ENCODE measurements at places on chromosomes 12 and 14. TPM values are rescaled to one million over a fixed set of nuclear protein-coding genes. Genes with fewer than 3 reads are reported as not detected.

- H3K36me3 ChIP-seq = no peaks in the 10 kb centered on the region
- H3K4me3 ChIP-seq = no peak overlapping the region
- H3K27ac ChIP-seq = no peak overlapping the region
- H3K27me3 ChIP-seq = peaks cover 2% of the 10 kb centered on the region
- no peak for DNase-seq
These were observed 203.1 kb downstream of the KIF21A start for GRCh38 chr12:39239490-39240486.

DNA sequence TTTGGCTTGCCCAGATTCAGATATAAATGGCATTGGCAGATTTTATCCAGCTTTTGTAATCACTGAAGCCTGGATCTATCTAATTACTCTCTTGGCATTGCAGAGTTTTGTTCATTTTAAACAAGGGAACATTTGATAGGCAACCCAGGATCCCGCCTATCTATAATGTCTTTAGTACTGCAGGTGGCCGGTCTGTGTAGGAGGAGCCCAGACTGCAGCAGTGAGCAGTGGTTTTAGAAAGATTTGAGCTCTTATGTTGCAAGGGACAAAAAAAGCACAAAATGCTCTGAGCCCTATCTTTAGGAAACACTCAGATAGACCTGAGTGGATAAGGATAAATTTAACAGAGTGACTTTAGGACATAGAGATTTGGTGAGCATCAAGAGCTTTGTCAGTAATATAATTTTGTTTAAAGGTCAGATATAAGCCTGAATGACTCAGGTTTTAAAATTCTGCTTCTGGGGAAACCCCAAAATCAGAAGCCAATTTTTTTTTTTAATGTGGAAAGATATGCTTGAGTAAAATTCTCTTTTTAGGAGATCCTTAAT lies 165.5 kb downstream of the SLC5A8 start:
- no peak overlapping the region for H3K4me3 ChIP-seq
- H3K36me3 ChIP-seq = no peaks in the 10 kb centered on the region
- H3K27ac ChIP-seq = no peak overlapping the region
- no peak for DNase-seq
- H3K27me3 ChIP-seq = no peaks in the 10 kb centered on the region

DNA sequence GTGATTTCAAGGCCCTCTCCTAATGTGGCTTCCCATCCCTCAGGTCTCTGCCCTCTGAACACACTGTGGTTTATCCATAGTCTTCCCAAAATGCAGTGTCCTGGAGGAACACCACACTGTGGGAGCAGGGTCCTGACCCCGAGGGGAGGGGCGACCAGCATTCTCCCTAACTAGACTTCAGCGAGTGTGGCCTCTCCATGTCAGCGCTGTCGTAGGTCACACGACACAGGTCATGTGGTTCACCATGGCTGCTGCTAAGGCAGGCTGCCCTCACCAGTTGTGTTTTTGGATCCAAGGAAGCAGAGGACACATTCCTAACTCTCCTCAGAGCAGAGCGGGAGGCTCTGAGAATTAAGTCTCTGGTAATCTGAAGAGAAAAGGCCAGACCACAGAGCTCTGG lies 50.5 kb downstream of the SSH1 start:
- no peak overlapping the region for H3K27ac ChIP-seq
- peaks cover 9% of the 10 kb centered on the region for H3K4me1 ChIP-seq
- H3K27me3 ChIP-seq = no peaks in the 10 kb centered on the region
- H3K4me3 ChIP-seq = no peak overlapping the region
- DNase-seq = no peak

DNA sequence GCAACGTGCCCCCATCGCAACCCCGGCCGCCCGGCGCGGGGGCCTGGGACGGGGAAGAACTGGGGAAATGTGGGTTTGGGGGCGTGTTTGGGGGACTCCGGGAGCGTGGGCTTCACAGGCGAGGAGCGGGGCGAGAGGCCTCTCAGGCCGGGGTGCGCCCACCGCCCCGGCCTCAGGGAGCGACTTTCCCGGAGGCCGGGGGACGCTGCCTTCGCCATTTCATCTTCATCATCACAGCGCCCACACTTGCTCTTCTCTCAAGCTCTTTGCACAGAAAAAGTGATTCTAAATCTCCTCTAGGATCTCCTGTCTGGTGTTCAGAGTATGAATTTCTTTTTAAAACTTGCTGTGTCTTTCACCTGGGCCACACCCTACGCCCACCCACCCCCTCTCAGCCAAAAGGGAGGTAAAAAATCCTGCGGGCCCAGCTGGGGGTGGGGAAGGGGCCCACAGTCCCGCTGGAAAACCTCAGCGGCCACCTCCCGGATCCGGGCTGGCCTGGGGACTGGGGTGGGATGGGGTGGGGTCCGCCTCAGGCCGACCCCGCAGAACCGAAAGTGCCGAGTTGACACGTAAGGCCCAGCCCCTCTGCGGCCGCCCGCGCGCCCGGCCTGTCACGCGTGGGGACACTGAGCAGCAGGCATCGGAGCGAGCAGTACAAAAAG lies 7.4 kb downstream of the CDKN1B start:
- H3K4me1 ChIP-seq = peaks cover 28% of the 10 kb centered on the region
- H3K27me3 ChIP-seq = no peaks in the 10 kb centered on the region
- peak overlapping the region; percentile 85 for H3K4me3 ChIP-seq
- DNase-seq = no peak
- H3K27ac ChIP-seq = peak overlapping the region; percentile 94

GRCh38 chr12:130609966-130610365 lies 106.1 kb downstream of the RIMBP2 start:
- no peak for DNase-seq
- H3K36me3 ChIP-seq = no peaks in the 10 kb centered on the region
- no peaks in the 10 kb centered on the region for H3K27me3 ChIP-seq

- peaks cover 64% of the 10 kb centered on the region for H3K4me1 ChIP-seq
- H3K4me3 ChIP-seq = peak overlapping the region; percentile 80
- peak; percentile 59 for DNase-seq
- H3K36me3 ChIP-seq = peaks cover 5% of the 10 kb centered on the region
- H3K27me3 ChIP-seq = no peaks in the 10 kb centered on the region
These were observed 30.6 kb upstream of the RPLP0 start for GRCh38 chr12:120231316-120232011.

DNA sequence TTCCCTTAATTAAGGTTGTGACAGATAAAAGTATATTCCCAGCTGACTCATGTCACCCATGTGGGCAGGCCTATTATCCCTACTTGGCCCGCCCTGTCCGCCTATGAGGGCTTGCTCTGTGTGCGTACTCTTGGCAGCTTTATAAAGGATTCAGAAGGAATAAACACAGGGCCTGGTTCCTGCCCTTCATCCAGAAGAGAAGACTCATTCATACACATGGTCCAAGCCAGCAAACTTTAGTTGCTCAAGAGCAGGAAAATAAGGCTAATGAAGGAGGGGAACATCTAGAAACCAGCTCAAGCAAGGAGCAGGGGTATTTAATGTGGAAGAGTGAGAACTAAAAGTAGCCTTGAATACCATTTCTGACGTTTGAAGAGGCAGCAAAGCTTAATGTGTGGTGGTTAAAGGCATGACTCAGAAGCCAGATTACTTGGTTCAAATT lies 141.9 kb downstream of the CRADD start:
- H3K4me1 ChIP-seq = peaks cover 3% of the 10 kb centered on the region
- H3K27ac ChIP-seq = no peak overlapping the region
- peaks cover 7% of the 10 kb centered on the region for H3K36me3 ChIP-seq
- no peak overlapping the region for H3K4me3 ChIP-seq

DNA sequence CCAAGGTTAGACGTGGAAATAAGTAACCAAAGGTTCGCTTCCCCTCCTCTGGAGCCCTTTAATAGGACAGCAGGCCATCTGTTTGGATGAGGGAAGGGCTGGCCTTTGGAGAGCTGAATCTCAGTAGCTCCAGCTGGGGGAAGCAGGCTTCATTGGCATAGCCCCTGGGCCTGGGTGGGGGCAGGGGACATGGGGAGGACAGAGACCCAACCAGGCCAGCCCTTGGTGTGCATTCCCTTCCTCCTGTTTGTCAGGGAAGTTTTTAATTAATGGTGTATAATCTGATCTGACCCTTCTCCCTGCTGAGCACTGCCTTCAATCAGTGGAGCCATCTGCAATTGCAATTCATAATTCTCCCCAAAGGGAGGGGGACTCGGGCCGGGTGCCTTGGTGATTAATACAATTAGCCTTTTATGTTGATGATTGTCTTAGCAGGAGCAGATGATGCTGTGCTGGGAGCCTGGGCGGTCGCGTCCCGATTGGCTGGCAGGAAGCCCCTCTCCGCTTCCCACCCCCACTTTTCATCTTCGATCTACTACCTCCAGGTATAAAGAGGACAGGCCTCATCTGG lies 6.4 kb downstream of the AQP6 start:
- no peaks in the 10 kb centered on the region for H3K4me1 ChIP-seq
- H3K36me3 ChIP-seq = no peaks in the 10 kb centered on the region
- H3K27me3 ChIP-seq = no peaks in the 10 kb centered on the region
- DNase-seq = no peak
- H3K27ac ChIP-seq = no peak overlapping the region
- H3K4me3 ChIP-seq = no peak overlapping the region

GRCh38 chr14:33030386-33030785 lies 91.7 kb downstream of the NPAS3 start:
- no peak for DNase-seq
- no peaks in the 10 kb centered on the region for H3K4me1 ChIP-seq
- H3K36me3 ChIP-seq = no peaks in the 10 kb centered on the region
- H3K27me3 ChIP-seq = no peaks in the 10 kb centered on the region
- no peak overlapping the region for H3K4me3 ChIP-seq

DNA sequence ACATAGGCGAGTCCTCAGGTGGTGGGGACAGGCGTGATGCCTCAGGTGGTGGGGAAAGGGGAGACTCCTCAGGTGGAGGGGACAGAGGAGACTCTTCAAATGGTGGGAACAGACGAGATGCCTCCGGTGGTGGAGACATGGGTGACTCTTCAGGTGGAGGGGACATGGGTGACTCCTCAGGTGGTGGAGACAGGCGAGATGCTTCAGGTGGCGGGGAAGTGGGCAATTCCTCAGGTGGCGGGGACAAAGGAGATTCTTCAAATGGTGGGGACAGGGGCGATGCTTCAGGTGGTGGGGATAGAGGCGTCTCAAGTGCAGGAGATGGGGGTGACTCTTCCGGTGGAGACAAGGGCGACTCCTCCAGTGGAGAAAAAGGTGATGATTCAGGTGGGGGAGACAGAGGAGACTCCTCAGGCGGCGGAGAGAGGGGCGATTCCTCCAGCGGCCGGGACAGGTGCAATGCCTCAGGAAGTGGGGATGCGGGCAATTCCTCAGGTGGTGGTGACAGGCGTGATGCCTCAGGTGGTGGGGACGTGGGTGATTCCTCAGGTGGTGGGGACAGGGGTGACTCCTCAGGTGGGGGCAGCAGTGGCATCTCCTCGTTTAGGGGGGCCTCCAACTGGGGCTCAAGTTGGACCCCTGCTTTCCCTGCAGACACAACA lies 8.7 kb downstream of the KMT2D start:
- H3K36me3 ChIP-seq = peaks cover 41% of the 10 kb centered on the region
- H3K27me3 ChIP-seq = no peaks in the 10 kb centered on the region
- DNase-seq = no peak
- H3K27ac ChIP-seq = peak overlapping the region; percentile 22
- H3K4me3 ChIP-seq = no peak overlapping the region

DNA sequence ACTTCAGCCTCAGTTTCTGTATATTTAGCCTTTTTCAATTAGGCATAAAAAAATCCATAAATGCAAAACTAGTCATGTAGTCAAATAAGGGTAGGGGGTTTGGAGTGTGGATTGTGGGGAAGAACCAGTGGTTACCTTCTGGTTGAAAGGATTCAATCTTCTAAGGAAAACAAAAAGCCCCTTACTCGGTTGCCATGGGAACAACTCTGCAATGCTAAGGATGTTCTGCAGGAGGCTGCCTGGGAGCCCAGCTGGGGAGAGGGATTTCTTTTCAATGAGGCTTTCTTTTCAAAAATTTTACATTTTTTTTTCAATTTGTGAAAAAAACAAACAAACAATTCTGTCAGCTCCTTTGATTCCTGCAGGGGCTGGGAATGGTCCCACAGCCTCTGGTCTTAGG lies 67.2 kb downstream of the SLC8A3 start:
- no peak overlapping the region for H3K27ac ChIP-seq
- H3K4me3 ChIP-seq = no peak overlapping the region
- no peaks in the 10 kb centered on the region for H3K4me1 ChIP-seq
- no peaks in the 10 kb centered on the region for H3K36me3 ChIP-seq
- H3K27me3 ChIP-seq = peaks cover 7% of the 10 kb centered on the region
- no peak for DNase-seq

DNA sequence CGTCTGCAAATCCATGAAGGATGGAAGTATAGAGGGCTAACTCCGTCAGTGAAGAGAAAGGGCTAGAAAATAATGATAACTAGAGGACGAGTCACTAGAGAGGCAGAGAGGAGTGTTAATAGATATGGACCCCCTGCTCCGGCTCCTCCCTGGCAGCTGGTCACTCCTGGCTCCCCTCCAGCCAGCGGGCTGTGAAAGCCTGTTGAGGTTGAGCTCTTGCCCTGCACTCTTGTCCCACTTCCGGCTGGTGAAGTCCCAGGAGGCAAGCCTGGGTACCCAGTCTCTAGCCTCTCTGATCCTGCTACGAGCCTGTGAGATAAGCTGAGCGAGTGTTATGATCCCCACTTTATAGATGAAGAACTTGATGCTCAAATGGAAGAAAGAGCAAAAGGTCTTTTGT lies 90.3 kb downstream of the RFX4 start:
- no peak for DNase-seq
- no peak overlapping the region for H3K4me3 ChIP-seq
- H3K27ac ChIP-seq = no peak overlapping the region
- no peaks in the 10 kb centered on the region for H3K36me3 ChIP-seq
- peaks cover 21% of the 10 kb centered on the region for H3K27me3 ChIP-seq

GRCh38 chr12:50984586-50985298 lies 32.4 kb downstream of the HIGD1C start:
- H3K27ac ChIP-seq = no peak overlapping the region
- no peak overlapping the region for H3K4me3 ChIP-seq
- H3K27me3 ChIP-seq = no peaks in the 10 kb centered on the region
- DNase-seq = no peak
- H3K36me3 ChIP-seq = peaks cover 8% of the 10 kb centered on the region

DNA sequence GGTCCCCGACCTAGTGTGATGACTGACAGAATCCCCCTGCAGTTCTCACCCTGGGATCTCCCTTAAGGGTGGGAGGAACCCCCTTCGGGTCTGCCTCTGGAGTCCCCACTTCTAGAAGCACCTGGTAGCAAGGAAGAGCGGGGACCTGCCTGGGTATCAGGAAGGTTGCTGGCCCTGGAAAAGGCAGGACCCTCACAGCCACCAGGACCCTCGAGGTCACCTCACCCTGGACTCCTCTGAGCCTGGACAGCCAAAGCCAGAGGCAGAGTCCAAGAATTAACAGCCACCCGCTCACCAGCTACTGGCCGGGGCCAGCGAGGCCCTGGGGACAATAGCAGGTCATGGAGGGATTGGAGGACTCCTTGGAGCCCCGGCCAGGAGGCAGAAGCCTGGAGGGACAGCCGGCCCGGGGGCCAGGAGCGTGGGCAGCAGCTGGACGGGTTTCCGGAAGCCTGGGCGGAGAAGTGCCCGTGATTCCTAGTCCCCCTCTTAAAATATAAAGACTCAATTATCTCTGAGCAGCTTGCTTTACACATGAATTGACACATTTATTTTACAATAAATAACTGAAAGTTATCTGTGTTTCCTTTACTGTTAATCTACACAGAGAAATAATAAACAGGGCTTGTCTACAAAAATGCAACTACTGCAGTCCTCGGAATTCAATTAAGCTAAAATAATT lies 17.5 kb downstream of the BCL11B start:
- peak overlapping the region; percentile 95 for H3K27ac ChIP-seq
- no peak for DNase-seq
- H3K4me3 ChIP-seq = peak overlapping the region; percentile 79
- peaks cover 55% of the 10 kb centered on the region for H3K36me3 ChIP-seq

CDCA3 gene
- total RNA-seq = 76.7 TPM

RCOR1 gene
- total RNA-seq = 24.3 TPM

TNFAIP2 gene
- total RNA-seq = 3.0 TPM

MGAT4C gene
- total RNA-seq = not detected

IL23A gene
- total RNA-seq = 10.9 TPM

GLI1 gene
- 0.54 TPM for total RNA-seq

PRR4 gene
- 1.6 TPM for total RNA-seq

GYS2 gene
- 0.17 TPM for total RNA-seq
